ENCODE measurements at places on chromosomes 7 and 10. TPM values are rescaled to one million over a fixed set of nuclear protein-coding genes. Genes with fewer than 3 reads are reported as not detected.

The CAPZA2 gene
- total RNA-seq, result 292 TPM

The FXYD4 gene
- not detected for total RNA-seq

The MAPK8 gene
- total RNA-seq, result 24.1 TPM

The RASA4B gene
- total RNA-seq, result 8.3 TPM

The HMX3 gene
- total RNA-seq, result not detected

The CTAGE6 gene
- total RNA-seq, result 0.32 TPM

The GNG11 gene
- total RNA-seq, result 256 TPM

The PRPF18 gene
- total RNA-seq, result 24.6 TPM

The LRGUK gene
- 0.16 TPM for total RNA-seq

The SPDYE16 gene
- total RNA-seq, result under 0.01 TPM

The GIMAP4 gene
- total RNA-seq, result 293 TPM

The C10orf105 gene
- total RNA-seq, result not detected

The IFIT3 gene
- 8.9 TPM for total RNA-seq

The RAB19 gene
- total RNA-seq, result not detected

The VGF gene
- not detected for total RNA-seq

The SOSTDC1 gene
- not detected for total RNA-seq

The IQUB gene
- 0.31 TPM for total RNA-seq

The HHEX gene
- 66.4 TPM for total RNA-seq

The LBX1 gene
- not detected for total RNA-seq

The PKD2L1 gene
- not detected for total RNA-seq

The CD36 gene
- total RNA-seq, result 288 TPM

The NPY4R2 gene
- not detected for total RNA-seq

The SLC26A3 gene
- not detected for total RNA-seq

The TAS2R4 gene
- 2.1 TPM for total RNA-seq

The ETV1 gene
- 4.5 TPM for total RNA-seq

The FAM13C gene
- total RNA-seq, result 10.2 TPM

The COL1A2 gene
- 19.6 TPM for total RNA-seq

The HOXA5 gene
- total RNA-seq, result 8.3 TPM

The LIPF gene
- not detected for total RNA-seq

The MCU gene
- total RNA-seq, result 18.1 TPM

The CRTAC1 gene
- total RNA-seq, result 3.1 TPM

The DYDC2 gene
- not detected for total RNA-seq

The TMEM130 gene
- total RNA-seq, result not detected

The OR13A1 gene
- not detected for total RNA-seq

The MYOZ1 gene
- not detected for total RNA-seq

The C1QL3 gene
- total RNA-seq, result under 0.01 TPM

The CLRN3 gene
- not detected for total RNA-seq

The HTR5A gene
- total RNA-seq, result not detected

The MACC1 gene
- total RNA-seq, result not detected

The KIF20B gene
- total RNA-seq, result 10.5 TPM

The KCP gene
- total RNA-seq, result not detected

The TFR2 gene
- 0.57 TPM for total RNA-seq

The CRHR2 gene
- total RNA-seq, result not detected

The BAG3 gene
- total RNA-seq, result 10.3 TPM

The OR2A7 gene
- total RNA-seq, result not detected

The ITGA8 gene
- total RNA-seq, result 0.25 TPM

The ST8SIA6 gene
- total RNA-seq, result 0.16 TPM

The BET1 gene
- 20.6 TPM for total RNA-seq
